Activated CD8-positive, alpha-beta T cell treated with anti-CD3 and anti-CD28 coated beads for 36 hours (primary cell): ENCODE measurements at places on chromosomes 11 and 22. TPM values are rescaled to one million over a fixed set of nuclear protein-coding genes. Genes with fewer than 3 reads are reported as not detected.
A peak's percentile ranks its signal among the peaks of the same experiment; 100 is the strongest.

The MS4A7 gene
- not detected for total RNA-seq

The C1QTNF5 gene
- not detected for total RNA-seq

DNA sequence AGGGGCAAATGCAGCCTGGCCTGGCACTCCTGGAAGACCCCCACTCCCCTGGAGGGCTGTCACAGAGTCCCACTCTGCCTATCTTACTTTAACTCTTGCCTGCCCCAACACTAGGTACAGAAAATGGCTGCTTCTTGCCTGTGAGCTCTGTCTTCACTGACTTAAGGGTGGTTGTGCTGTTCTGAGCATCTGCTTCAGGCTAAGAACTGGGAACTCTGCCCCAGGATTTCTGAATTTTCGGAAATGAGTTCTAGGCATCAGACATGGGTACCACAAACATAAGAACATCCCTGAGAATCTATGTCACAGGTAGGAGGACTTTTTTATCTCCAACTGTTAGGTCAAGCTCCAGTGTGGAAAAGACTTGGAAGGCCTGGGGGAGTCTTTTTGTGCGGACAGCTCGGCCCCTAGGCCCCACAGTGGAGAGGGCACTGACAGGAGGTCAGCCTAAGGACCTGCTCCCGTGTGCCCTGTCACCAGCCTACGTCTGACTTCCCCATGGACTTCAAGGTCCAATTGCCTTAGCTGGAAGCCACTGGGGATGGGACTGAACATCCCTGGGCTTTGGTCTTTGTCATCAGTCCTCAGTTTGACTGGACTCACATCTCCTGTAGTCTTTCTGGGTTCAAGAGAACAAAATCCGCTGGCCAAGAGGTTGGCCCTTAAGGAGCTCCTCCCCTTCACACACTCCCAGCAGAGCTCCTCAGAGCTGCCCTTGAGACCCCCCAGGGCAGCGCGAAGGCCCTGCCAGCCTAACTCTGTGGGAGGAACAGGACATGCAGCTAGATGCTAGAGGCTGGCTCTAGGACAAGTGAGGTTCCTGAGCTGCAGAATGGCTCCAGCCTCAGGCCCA, 31.9 kb downstream of the PPP2R1B start:
- H3K4me3 ChIP-seq, result no peak overlapping the region
- DNase-seq, result no peak
- peaks cover 10% of the 10 kb centered on the region for H3K36me3 ChIP-seq
- H3K4me1 ChIP-seq, result no peaks in the 10 kb centered on the region

DNA sequence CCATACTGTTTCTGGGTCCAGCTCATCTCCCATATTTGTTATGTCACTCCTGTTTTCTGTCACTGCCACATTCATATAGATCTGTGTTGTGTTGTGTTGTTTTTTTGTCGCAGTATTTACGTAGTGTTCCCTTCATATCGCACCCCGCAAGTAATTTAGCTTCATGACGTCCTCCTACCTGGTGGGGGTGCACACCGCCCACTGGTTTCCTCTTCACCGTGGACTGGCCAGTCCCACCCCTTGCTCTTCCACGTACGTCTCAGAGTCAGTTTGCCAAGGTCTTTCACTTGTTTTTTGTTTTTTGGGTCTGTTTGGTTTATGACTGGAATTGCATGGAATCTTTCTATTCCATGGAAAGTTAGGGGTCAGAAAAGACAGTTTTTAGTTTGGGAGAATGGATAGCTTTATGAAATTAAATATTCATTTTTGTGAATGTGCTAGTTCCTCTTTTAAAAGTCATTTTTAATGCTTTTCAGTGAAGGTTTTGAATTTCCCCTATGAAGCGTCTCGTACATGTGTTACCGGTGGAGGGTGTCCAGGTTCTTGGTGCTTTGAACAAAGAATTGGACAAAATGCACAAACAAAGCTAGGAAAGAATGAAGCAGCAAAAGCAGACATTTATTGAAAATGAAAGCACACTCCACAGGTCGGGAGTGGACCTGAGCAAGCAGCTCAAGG, 134.3 kb downstream of the TBC1D22A start:
- H3K27me3 ChIP-seq, result no peaks in the 10 kb centered on the region
- DNase-seq, result no peak
- peaks cover 3% of the 10 kb centered on the region for H3K4me1 ChIP-seq
- no peak overlapping the region for H3K4me3 ChIP-seq

DNA sequence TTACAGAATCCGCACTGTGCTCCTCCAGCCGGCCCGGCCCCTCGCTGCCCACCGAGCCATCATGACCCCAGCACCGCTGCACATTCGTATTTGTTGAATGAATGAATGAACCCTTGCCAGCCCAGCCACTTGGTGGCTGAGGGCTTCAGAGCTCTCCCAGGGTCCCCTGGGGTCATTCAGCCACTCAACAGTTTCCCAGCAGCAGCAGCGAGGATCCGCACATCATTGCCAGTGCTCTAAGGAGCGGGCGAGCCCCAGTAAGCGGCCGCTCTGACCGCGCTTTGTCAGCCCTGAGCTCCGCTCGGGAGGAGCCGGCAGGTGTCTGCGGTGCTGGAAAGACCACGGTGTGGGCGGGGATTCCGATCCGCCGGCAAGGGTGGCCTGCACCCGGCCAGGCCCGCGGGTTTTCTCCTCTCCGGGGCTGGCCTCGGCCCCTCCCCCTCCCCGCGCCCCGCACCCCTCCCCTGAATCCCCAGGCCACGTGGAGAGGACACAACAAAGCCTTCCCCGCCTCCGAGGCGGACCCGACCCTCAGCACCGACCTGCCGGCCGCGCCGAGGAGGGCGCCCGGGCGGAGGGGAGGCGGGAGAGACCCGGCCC, 563 bp downstream of the BID start:
- H3K4me3 ChIP-seq, result peak overlapping the region; percentile 77
- H3K36me3 ChIP-seq, result no peaks in the 10 kb centered on the region
- peaks cover 70% of the 10 kb centered on the region for H3K4me1 ChIP-seq
- peaks cover 1% of the 10 kb centered on the region for H3K27me3 ChIP-seq
- peak; percentile 84 for DNase-seq

The PKNOX2 gene
- not detected for total RNA-seq

The TRPM5 gene
- total RNA-seq, result not detected

The SHANK2 gene
- not detected for total RNA-seq

GRCh38 chr11:12808519-12808918, 134.3 kb downstream of the TEAD1 start:
- H3K4me1 ChIP-seq, result no peaks in the 10 kb centered on the region
- H3K36me3 ChIP-seq, result no peaks in the 10 kb centered on the region
- no peak for DNase-seq
- H3K4me3 ChIP-seq, result no peak overlapping the region
- peaks cover 17% of the 10 kb centered on the region for H3K27me3 ChIP-seq

DNA sequence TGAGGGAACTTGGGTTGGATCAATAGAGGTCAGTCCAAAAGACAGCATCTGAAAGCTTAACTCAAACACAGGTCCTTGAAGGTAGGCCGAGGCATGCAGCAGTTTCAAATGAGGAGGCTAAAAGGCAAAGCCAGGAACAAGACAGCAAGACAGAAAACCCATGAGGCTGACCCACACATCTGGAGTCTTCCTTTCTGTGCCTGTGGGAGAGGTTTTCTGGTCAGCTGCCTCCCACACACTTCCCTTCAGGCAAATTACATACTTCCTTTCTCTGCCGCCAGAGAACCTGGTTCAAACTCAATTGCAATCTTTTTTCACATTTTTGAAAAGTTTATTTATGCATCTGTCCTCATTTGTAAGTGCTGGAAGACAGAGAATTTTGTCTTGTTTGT, 29.8 kb upstream of the CRTAM start:
- peaks cover 35% of the 10 kb centered on the region for H3K36me3 ChIP-seq
- H3K4me1 ChIP-seq, result peaks cover 65% of the 10 kb centered on the region
- DNase-seq, result peak; percentile 56
- H3K27ac ChIP-seq, result peak overlapping the region; percentile 76
- no peaks in the 10 kb centered on the region for H3K27me3 ChIP-seq

DNA sequence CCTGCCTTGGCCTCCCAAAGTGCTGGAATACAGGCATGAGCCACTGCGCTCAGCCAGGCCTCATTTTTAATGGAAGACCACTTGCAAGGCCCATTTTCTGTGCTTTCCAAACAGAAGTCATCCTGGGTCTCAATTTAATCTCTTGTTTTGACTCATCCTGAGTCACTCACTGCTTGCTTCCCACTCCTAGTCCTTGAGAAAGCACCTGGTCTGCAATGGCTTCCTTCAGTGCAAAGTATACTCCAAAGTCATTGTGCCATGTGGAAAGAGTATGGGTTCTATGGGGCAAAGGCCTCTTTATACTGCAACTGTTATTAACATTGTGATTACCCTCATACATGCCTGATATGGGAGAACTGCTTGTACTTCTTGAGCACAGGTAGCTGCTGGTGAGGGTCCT, 18.3 kb upstream of the SLC5A1 start:
- peaks cover 6% of the 10 kb centered on the region for H3K4me1 ChIP-seq
- DNase-seq, result no peak
- no peak overlapping the region for H3K4me3 ChIP-seq

DNA sequence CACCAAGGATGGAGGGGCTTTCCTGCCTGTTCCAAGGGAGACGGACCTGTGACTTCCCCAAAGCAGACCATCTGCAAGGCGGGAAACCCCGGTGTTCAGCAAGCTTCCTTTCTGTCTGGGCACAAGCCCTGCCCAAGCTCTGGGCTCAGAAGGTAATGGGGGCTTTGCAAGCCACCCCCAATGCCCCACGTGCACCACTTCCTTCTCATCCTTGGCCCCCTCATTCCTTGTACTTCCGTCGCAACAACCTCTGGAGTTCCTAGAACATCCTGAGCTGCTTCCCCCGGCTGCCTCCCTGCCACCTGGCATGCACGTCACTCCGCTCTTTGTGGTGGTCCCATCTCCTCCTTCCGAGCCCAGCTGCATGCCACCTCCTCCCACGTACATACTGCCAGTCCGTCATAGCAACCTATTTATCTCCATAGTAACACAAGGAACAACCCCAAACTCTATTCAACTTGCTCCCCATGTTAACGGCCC, 3.9 kb downstream of the MYEOV start:
- peak overlapping the region; percentile 7 for H3K4me3 ChIP-seq
- peak; percentile 74 for DNase-seq
- peaks cover 65% of the 10 kb centered on the region for H3K4me1 ChIP-seq

The SCO2 gene
- not detected for total RNA-seq

DNA sequence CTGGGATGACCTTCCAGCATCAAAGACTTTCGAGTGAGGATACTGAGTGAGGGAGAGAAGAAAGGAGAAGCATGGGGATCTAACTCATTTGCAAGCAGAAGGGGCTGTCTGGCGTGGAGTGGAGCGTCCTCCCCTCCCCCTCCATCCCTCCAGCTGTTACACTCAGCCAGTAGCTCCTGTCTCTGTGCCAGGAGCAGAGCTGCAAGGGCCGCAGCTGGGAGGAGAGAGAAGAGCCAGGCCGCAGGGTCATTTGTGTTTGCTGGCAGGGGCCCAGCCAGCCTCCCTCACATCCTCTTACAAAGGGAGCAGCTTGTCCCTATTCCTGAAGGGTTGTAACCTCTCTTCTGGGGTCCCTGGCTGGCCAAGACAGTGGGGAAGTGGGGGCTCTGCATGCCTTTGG, 57.9 kb downstream of the NECTIN1 start:
- H3K4me1 ChIP-seq, result peaks cover 10% of the 10 kb centered on the region
- no peak overlapping the region for H3K27ac ChIP-seq
- H3K36me3 ChIP-seq, result no peaks in the 10 kb centered on the region
- H3K27me3 ChIP-seq, result no peaks in the 10 kb centered on the region
- H3K4me3 ChIP-seq, result no peak overlapping the region
- no peak for DNase-seq

DNA sequence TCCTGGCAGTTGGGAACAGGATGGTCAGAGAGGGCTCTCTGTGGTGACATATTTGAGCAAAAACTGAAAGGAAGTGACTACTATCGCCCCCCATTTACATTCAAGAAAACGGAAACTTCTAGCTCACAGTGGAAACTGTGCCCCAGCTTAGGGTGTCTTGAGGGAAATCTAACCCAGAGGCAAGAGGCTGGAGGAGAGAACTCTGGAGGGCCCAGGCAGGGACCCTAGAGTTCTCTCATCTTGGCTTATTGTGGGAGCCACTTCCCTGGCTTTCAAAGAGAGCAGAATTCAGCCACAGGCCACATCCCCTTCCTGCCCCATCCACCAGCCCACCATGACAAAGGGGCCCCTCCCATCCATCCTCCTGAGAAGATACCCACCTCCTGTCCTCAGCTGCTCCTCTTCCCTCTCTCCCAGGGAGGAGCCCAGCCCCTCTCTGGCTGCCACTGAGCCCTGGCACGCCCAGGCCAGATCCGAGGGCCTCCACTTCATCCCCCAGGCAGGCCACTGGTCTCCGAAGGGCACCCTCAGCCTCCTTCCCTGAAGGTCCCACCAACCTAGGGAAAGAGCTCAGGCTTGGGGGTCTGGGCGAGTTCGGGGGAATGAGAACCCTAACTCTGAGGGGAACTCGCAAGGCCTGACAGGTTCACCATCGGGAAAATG, 1.6 kb upstream of the TMPRSS13 start:
- peak overlapping the region; percentile 39 for H3K4me3 ChIP-seq
- no peaks in the 10 kb centered on the region for H3K36me3 ChIP-seq
- no peaks in the 10 kb centered on the region for H3K27me3 ChIP-seq
- H3K4me1 ChIP-seq, result peaks cover 75% of the 10 kb centered on the region

GRCh38 chr22:45205276-45205925, 35.3 kb downstream of the KIAA0930 start:
- no peaks in the 10 kb centered on the region for H3K27me3 ChIP-seq
- H3K27ac ChIP-seq, result no peak overlapping the region
- no peaks in the 10 kb centered on the region for H3K4me1 ChIP-seq
- no peak for DNase-seq
- H3K4me3 ChIP-seq, result no peak overlapping the region

GRCh38 chr22:31509061-31509762, 12.9 kb downstream of the SFI1 start:
- H3K4me3 ChIP-seq, result no peak overlapping the region
- peaks cover 59% of the 10 kb centered on the region for H3K36me3 ChIP-seq
- peak overlapping the region; percentile 76 for H3K27ac ChIP-seq
- H3K27me3 ChIP-seq, result no peaks in the 10 kb centered on the region

The SLC43A3 gene
- total RNA-seq, result 300 TPM

- peaks cover 3% of the 10 kb centered on the region for H3K36me3 ChIP-seq
- peak overlapping the region; percentile 14 for H3K27ac ChIP-seq
- H3K27me3 ChIP-seq, result no peaks in the 10 kb centered on the region
- H3K4me1 ChIP-seq, result peaks cover 52% of the 10 kb centered on the region
- H3K4me3 ChIP-seq, result no peak overlapping the region
These were observed 7.6 kb downstream of the AP2A2 start for GRCh38 chr11:933142-933851.

GRCh38 chr22:29031227-29032011, 30.2 kb downstream of the C22orf31 start:
- H3K27ac ChIP-seq, result no peak overlapping the region
- no peaks in the 10 kb centered on the region for H3K36me3 ChIP-seq
- H3K27me3 ChIP-seq, result peaks cover 44% of the 10 kb centered on the region
- H3K4me1 ChIP-seq, result peaks cover 20% of the 10 kb centered on the region

- DNase-seq, result no peak
- H3K36me3 ChIP-seq, result no peaks in the 10 kb centered on the region
- H3K4me1 ChIP-seq, result no peaks in the 10 kb centered on the region
These were observed 61.2 kb downstream of the SHANK2 start for GRCh38 chr11:71191201-71191600.
